Activated naive CD8-positive, alpha-beta T cell treated with anti-CD3 and anti-CD28 coated beads for 36 hours (primary cell): ENCODE measurements at places on chromosomes 5 and 9. TPM values are rescaled to one million over a fixed set of nuclear protein-coding genes. Genes with fewer than 3 reads are reported as not detected.

Gene CARD6
- 2.3 TPM for total RNA-seq

Gene SCGB3A2
- total RNA-seq, result not detected

Gene GPR150
- 0.34 TPM for total RNA-seq

Gene TSSK1B
- not detected for total RNA-seq

Gene LCN12
- total RNA-seq, result 1.2 TPM

Gene BOD1
- total RNA-seq, result 23.7 TPM

Gene FYB1
- total RNA-seq, result 71.3 TPM

Gene UGT3A1
- total RNA-seq, result not detected

Gene FAM163B
- not detected for total RNA-seq

Gene FAM78A
- total RNA-seq, result 37.4 TPM

Gene ZER1
- 13.7 TPM for total RNA-seq

Gene WDR38
- not detected for total RNA-seq

Gene PIP5K1B
- total RNA-seq, result 1.9 TPM

Gene ZNF462
- not detected for total RNA-seq

Gene ANKRD20A1
- total RNA-seq, result 0.10 TPM

Gene SPATA31A3
- total RNA-seq, result not detected

Gene ARHGEF39
- 18.7 TPM for total RNA-seq

Gene GABBR2
- not detected for total RNA-seq

Gene BARHL1
- total RNA-seq, result not detected

Gene TMEM38B
- 17.8 TPM for total RNA-seq

Gene PRRT1B
- total RNA-seq, result not detected

Gene PTPDC1
- total RNA-seq, result 6.0 TPM

Gene ATP6V1G1
- 41.9 TPM for total RNA-seq

Gene PCDHB5
- total RNA-seq, result not detected

Gene LHX2
- not detected for total RNA-seq

Gene CDH18
- not detected for total RNA-seq

Gene IGFBPL1
- not detected for total RNA-seq

Gene SLC36A3
- total RNA-seq, result not detected

Gene ESM1
- not detected for total RNA-seq

Gene IFNA21
- not detected for total RNA-seq

Gene OTULINL
- 27.3 TPM for total RNA-seq

Gene SLC6A3
- total RNA-seq, result not detected

Gene EPB41L4A
- 0.06 TPM for total RNA-seq

Gene SPINK5
- not detected for total RNA-seq

Gene IL3
- total RNA-seq, result 0.49 TPM

Gene PCDHGA1
- total RNA-seq, result not detected

Gene ZNF618
- 0.27 TPM for total RNA-seq

Gene PCDHGA7
- not detected for total RNA-seq

Gene UBE2B
- 93.8 TPM for total RNA-seq

Gene LCN1
- total RNA-seq, result not detected
